Right ventricle myocardium superior (tissue), 1 donor: ENCODE measurements at places on chromosomes 12 and 14. TPM values are rescaled to one million over a fixed set of nuclear protein-coding genes. Genes with fewer than 3 reads are reported as not detected.

The ALX1 gene
- not detected for total RNA-seq

The C12orf56 gene
- total RNA-seq: not detected

The SNX6 gene
- total RNA-seq: 66.9 TPM

The PAPLN gene
- total RNA-seq: 2.5 TPM

The KRT1 gene
- not detected for total RNA-seq

The OR4E1 gene
- not detected for total RNA-seq

The LARP4 gene
- 58.5 TPM for total RNA-seq

The PTPN21 gene
- total RNA-seq: 32.2 TPM

The CLMN gene
- 9.0 TPM for total RNA-seq

The SNAPC1 gene
- total RNA-seq: 13.7 TPM

The CTSG gene
- 2.4 TPM for total RNA-seq

The NFATC4 gene
- 25.6 TPM for total RNA-seq

The KERA gene
- not detected for total RNA-seq

The DTX1 gene
- total RNA-seq: 1.6 TPM

The TSPAN8 gene
- not detected for total RNA-seq

The AQP6 gene
- not detected for total RNA-seq

The GZMB gene
- total RNA-seq: 1.3 TPM

The TAS2R10 gene
- not detected for total RNA-seq

The ACRBP gene
- 0.51 TPM for total RNA-seq

The PRB2 gene
- not detected for total RNA-seq

The KDM2B gene
- total RNA-seq: 10.3 TPM

The PTGDR gene
- 0.89 TPM for total RNA-seq

The KRT6A gene
- not detected for total RNA-seq

The OR10P1 gene
- total RNA-seq: not detected

GRCh38 chr12:7439579-7440505 lies 4.1 kb downstream of the CD163L1 start:
- DNase-seq: peak; percentile 49

GRCh38 chr14:80705241-80705980 lies 236.1 kb downstream of the CEP128 start:
- no peak for DNase-seq

DNA sequence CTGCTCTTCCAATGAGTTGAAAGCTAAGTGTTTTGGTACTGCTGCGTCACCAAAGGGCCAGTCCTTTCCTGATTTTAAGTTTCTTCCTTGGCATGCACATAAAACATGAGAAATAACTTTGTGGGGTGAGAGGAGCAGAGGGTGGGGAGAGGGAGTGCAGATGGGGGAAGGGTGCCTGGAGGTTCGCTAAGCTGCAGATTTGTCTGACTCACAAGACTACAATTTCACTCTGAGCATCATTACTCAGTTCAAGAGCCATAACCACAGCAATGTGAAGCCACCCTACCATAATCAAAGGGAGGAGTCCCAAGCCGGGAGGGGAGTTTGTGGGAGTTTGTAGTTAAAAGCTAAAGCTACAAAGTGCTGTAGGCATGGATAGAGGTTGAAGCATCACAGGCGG lies 136.1 kb downstream of the ANO2 start:
- no peak for DNase-seq

- peak; percentile 24 for DNase-seq
Observed at GRCh38 chr14:105056303-105056831, 8.9 kb downstream of the GPR132 start.

- DNase-seq: no peak
Observed at GRCh38 chr12:5507944-5508343, 76.0 kb downstream of the NTF3 start.

DNA sequence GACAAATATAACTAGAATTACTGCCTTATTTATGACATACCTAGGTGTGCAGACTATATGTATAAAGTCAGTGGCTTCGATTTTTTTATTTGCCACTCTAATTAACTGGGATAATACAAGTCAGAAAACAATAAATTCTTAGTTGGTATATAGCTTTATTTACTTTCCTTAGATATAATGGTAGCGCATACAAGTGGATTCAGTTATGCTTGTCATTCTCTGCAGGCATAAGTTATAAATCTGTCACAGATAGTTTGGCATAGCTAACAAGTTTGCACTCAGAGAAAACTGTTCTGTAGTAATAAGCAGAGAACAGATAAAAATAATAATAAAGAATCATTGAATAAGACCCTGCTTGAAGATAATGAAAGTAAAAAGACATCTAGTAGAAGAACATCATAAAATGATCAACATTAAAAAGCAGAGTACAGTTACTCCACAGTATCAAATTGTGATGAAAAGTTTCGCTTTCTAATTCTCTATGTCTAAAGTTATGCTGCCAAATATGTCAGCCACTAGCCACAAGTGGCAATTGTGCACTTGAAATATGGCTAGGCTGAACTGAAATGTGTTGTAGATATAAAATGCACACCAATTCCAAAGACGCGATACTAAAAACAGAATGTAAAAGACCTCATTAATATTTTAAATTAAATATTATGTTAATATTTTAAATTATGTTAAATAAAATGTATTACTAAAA lies 224.1 kb downstream of the SLC25A21 start:
- no peak for DNase-seq

GRCh38 chr14:105899657-105900397 lies 373.4 kb downstream of the TMEM121 start:
- DNase-seq: no peak

- no peak for DNase-seq
Observed at GRCh38 chr14:99807413-99808153, 14.4 kb downstream of the EML1 start.

DNA sequence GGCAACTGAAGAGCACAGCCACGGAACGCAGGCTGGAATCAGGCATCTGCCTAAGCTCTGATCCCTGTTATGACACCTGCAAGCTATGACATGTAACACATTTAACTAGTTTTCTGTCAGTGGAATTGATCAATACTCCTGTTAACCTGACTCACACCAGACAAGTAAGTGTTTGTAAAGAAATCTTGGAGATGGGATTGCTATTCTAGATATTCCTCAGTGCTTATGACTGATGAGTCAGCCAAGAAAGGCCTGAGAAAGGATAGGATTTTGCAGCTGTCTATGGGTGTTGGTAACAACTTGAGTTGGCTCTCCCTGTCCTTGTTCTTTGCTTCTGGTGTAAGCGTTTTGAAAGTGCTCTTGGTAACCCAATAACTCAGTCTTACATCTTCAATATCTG lies 110.5 kb downstream of the GPR135 start:
- DNase-seq: no peak

- no peak for DNase-seq
Observed at GRCh38 chr14:59510001-59510400, 25.7 kb downstream of the JKAMP start.

DNA sequence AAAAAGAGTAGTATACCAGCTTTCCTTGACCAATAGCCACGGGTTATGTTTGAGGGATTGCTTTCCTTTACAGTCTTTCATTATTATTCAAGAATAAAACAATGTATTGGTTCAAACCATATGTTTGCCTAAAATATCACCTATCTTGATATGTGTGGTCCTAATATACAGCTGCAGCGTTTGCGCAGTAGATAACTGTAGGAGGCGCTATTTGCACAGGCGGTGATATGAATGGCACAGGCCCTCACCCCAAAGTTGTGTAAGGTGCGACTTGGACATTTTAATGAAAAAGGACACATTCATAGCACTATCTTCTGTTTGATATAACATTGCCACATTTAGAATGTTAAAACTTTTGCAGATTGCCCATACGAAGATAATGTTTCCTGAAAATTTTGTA lies 298.4 kb downstream of the TRHDE start:
- no peak for DNase-seq

DNA sequence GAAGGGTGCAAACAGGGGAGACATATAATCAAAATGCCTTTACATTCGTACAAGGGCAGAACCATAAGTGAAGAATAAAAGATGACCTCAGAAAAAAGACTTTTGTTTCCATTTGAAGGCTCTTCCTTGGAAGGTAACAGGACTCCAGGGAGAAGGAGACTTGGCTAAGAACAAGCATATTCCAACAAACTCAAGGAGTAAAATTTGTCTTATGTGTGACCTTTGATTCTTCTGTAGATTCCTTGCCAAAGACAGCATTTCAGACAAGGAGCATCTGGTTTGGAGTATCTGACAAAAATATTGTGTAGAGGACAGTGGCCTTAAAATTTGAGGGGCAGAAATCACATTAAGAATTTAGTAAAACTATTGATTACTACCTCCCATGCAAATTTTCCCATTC lies 991.9 kb downstream of the FLRT2 start:
- DNase-seq: no peak

DNA sequence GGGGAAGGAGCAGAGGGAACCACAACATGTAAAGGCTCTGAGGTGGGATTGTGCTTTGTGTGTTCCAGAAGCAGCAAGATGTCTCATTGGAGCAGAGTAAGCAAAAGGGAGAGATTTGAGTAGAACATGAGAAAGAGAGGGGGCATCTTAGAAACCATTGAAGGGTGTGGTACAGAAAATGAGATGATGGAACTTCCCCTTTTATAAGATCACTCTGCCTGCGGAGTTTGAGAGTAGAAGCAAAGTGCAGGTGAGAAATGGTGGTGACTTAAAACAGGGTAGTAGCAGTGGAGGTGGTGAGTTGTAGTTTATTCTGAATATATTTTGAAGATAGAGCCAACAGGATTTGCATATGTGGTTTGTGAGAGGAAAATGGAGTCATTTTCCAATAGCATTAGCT lies 56.0 kb downstream of the FBXO34 start:
- DNase-seq: no peak

GRCh38 chr12:10179776-10180181 lies 947 bp downstream of the TMEM52B start:
- no peak for DNase-seq

DNA sequence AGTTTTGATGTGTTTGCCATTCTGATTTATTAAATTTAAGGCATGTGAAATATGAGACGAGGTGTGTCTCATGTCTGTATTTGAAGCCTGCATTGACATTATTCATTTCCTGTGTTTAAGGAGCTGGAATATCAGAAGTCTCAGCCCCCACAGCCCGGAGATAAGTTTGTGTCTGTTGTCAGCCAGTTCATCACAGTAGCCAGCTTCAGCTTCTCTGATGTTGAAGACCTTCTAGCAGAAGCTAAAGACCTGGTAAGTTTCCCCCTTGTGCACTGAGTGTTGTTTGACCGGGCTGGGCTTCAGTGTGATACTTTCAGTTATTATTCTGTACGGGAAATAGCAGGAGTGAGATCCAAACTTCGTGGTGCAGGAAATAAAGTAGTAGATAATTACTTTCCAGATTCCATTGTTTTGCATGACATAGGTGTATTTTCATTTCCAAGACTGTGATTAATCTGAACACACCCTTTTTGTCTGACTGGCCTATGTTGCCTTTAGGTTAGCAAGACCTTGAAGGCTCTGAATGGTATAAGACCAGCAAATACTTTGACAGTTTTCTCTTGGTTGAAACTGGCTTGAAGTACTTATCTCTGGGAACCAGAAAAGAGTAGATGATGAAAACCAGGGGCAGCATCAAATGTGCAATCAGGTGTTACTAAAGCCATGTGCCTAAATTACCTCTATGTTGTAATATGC lies 101.5 kb downstream of the GPR135 start:
- no peak for DNase-seq

DNA sequence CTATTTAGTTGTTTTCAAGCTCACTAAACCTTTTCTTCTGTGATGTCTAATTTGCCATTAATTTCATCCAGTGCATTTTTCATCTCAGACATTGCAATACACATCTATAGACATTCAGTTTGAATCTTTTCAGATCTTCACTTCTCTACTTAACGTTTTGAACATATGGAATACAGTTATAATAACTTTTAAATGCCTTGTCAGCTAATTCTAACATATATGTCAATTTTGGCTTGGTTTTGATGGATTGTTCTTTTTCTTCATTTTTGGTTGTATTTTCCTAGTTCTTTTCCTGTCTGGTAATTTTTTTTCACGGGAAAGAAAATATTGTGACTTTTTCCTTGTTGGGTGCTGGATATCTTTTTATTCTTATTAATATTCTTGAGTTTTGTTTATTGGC lies 215.3 kb downstream of the ATP23 start:
- DNase-seq: no peak

GRCh38 chr14:26773906-26774593 lies 176.2 kb upstream of the NOVA1 start:
- no peak for DNase-seq

GRCh38 chr14:66046035-66046434 lies 440.1 kb upstream of the CCDC196 start:
- no peak for DNase-seq

DNA sequence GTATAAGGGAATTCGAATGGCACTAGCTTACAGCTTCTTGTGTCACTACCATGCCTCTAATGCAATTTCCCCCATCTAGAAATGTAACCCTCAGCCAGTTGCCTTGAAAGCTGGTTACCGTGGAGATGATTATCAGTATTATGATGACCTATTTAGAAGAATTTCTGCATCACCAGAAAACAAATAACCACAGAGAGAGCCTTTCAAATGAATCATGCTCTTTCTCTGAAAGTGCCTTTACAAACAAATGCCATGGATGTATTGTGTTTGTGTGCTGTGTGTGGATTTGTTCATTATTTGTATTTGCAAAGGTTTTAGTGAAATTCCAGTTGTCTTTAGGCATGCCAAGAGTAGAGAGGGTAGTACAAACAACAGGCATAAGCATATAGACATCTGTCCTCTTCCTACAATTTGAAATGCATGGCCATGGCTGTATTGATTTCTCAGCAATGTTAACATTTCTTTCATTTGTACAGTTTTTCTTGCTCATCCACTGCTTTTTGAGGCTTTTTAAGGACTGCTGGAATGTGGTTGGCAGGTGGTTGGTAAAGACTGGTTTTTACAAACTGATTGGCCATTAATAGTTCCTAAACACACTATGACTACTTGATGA lies 266.5 kb downstream of the PAWR start:
- DNase-seq: no peak

GRCh38 chr14:105891221-105891602 lies 364.8 kb downstream of the TMEM121 start:
- peak; percentile 24 for DNase-seq

- peak; percentile 79 for DNase-seq
Observed at GRCh38 chr12:70365648-70366518, at the start of gene KCNMB4. KCNMB4 (plus strand) TSS chr12:70366290; CDS start chr12:70366735, 445 bp downstream.

- no peak for DNase-seq
Observed at GRCh38 chr12:57003395-57003794, 3.0 kb downstream of the ZBTB39 start.

DNA sequence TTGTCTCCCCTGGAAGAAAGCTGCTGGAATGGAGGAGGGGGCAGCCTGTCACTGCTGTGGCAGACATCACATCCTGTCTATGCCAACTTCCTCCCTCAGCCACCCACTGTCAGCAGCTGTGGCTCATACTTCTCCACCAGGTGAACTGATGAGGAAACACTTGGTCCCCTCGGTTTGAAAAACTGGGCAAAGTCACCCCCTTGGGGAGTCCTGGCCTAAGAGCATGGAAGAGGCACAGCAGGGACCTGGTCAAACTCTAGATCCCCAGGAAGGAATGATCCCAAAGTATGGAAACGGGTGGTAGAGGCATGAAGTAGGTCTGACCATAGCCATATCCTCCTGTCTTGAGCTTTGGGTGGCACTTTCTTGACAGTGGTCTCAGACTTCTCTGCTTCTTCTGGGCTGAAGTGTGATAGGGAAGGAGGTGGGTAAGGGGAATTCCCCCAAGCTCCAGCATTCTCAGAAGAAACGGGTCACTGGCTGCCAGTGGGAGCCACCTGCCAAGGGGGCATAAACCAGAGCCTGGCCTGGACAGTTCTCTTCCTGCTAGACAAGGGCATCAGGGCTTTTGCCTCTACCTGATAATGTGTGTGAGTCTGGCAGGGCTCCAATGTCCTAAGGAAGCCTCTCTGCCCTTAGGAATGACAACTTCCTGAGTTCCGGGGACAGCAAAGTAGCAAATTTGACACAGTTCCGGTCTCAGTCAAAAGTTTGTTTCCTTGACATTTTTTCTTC lies 36.0 kb downstream of the FMNL3 start:
- no peak for DNase-seq
